ENCODE measurements at places on chromosomes 2 and 18.
A peak's percentile ranks its signal among the peaks of the same experiment; 100 is the strongest.

DNA sequence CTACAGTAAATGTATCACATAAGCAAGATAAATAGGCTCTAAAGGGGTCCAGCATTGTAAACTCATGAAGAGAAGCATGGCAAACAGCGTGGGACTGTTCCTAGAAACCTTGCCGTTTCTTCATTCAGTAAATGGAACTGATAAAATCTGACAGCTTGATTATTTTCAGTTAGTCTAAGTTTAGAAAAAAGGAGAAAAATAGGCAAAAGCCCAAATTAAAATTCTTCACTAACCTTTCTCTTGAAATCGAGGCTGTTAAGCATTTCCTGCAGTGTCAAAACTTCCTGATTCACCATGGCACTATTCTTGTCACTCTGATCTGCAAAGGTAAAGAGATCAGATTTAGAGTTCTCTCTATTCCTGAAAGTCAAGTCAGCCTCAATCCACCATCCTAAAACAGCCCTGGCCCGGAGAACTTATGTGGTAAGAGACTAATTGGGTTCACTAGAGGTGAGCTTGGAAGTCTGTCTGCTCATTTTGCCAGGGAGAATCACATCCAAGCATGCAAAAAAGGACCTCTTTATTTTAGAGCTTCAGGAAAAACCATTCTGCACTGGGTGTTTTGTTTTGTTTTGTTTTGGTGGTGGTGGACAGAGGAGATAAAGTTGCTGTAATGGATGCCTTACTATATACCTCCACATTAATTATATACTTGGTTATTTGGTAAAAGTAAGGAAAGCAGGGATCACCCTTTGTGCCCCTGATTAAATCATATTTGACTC is 52.4 kb upstream of the STAT1 start:
- no peak for DNase-seq

DNA sequence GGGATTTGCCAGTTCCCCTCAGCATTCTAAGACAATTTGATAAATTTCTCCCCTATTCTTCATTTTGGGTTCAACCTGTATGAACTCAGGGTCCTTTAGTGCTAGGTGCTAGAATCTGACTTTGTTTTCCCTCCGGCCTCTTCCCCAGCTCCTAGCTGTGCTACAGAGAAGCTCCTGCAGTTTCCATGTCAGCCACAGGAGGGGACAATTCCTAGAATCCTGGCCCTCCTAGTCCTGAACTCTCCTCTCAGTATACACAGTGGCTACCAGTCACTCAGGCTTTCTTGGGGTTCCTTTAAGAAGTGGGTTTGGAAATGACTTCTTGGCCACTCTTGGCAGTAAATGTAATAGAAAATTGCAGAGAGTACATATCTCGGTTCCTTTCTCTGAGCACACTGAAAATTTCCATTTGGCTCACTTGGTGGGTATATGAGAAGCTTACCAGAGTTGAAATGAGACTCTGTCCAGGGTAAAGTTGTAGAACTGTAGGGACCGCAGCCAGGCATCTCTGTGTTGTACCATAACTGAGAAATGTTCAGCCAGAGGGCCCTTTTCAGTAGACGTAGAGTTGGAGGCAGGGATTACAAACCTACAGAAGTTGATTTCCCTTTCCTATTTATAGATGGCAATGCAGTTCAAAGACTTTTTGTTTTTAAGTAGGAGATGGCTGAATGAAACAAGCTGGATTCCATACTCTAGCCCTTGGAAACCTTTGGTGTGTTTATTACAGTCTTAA is 5.0 kb upstream of the CHST10 start:
- no peak for DNase-seq

- DNase-seq, result no peak
These were observed 2.2 kb downstream of the KLHL29 start for GRCh38 chr2:23387221-23387550.

- DNase-seq, result peak; percentile 96
These were observed 37.5 kb downstream of the PAX8 start for GRCh38 chr2:113240915-113241911.

DNA sequence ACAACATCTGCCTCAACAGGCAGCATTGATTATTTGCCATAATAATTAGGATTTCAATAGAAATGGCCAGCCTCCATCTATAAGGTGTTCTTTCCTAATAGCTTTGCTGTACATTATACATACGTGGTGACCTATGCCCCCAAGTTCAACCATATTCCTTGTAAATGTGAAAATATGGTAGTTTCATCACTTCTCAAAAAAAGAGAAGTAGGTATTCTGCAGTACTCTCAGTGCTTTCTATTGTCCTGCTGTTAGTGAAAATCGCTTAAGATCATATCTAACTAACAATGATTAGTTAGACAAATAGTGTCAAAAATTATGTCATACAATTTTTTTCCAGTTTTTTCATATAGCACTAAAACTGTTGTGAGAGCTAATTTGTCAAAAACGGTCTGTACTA is 79.6 kb downstream of the SLC4A10 start:
- DNase-seq, result no peak

GRCh38 chr18:46748466-46748865 is 8.4 kb downstream of the ST8SIA5 start:
- no peak for DNase-seq

DNA sequence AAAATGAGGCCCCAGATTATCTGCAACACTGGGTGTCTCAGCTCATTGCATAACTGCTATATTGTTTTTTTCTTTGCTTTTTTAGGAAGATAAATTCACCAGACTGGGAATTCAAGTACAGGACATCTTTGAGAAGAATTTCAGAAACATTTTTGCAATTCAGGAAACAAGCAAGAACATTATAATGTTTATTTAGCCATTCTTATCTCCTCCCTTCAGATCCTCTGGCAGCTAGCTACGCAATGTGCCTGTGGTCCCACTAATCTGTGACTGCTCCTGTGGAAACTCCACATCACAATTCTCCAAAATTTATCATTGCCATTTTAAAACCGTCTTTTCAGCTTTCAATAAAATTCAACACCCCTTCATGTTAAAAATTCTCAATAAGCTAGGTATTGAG is 126.8 kb downstream of the SP100 start:
- no peak for DNase-seq

Data from amniotic stem cell (primary cell).